Stimulated activated CD8-positive, alpha-beta memory T cell treated with anti-CD3 and anti-CD28 coated beads, Interleukin-4, amount 100 ng/mL, for 1 hour (primary cell): ENCODE measurements at places on chromosomes 4 and X.

DNA sequence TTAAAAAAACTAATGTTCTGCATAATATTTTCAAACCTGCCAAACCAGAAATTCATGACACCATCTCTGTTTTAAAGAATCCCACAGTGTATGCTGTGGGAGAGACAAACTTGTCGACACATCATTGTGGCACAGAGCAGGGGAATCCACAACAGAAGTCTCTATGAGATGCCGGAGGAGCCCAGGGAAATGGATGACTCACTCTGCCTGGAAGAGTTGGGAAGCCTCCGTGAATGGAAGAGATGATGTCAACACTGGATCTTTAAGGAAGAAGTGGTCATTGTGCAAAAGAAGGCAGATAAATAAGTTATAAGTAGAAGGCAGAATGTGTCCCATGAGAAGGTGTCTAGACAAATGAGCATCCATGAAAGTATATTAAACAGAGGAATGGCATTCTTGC is 595.1 kb downstream of the RAB28 start:
- no peak for DNase-seq

GRCh38 chrX:123771449-123772064 is 38.7 kb upstream of the THOC2 start:
- DNase-seq, result no peak

DNA sequence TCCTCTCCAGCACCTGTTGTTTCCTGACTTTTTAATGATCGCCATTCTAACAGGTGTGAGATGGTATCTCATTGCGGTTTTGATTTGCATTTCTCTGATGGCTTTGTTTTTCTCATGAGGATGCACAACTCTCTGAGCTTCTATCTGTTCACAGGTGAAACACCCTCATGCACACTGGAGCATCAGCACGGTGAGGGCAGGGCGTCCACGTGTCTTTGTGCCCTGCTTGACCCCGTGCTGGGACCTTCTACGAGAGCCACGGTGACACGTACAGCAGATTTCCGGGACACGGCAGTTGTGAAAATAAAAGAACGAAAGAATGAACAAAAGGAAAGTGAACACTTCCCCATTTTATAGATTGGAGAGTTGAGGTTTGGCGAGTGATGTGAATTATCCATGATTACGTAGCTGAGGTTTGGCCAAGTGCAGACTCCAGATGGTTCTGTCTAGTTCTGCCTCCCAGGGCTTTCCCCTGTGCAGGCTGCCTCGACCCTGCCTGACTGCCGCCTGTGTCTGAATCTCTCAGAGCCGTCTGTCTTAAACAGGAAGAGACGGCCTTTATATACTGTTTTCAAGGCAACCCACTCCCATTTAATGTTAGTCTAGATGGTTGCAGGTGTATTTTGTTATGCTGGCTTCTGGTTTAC is 67.8 kb upstream of the SORBS2 start:
- no peak for DNase-seq

DNA sequence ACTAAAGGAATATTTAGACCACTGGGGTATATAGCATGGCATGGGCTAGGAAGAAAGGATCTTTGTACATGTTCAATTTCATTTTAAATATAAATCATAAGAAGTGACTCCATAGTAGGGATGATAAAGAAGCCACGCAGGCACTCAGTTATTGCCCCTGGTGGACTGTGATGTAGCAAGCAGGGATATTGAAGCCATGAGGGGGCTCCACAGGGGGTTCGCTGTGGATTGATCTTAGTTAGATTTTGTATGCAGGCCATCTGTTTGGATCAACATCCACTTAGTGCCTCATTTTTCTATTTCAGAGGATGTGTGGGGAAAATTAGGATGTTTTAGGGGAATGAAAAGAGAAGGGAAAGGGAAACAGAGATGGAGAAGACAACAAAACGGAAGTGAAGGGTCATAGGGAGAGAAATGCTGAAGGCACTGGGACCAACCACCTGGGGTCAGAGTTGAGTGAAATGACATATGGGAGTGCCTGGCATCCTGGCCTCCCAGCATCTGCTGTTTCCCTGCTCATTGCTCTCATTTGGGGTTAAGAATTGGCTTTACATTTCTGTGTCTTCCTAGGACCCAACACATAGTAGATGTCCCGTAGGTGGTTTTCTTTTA is 11.2 kb upstream of the FREM3 start:
- no peak for DNase-seq

- DNase-seq, result no peak
These were observed 424 bp downstream of the SATL1 start for GRCh38 chrX:85243155-85243554.

- no peak for DNase-seq
These were observed 112.8 kb upstream of the ATXN3L start for GRCh38 chrX:13432414-13433297.

- no peak for DNase-seq
These were observed 5.3 kb upstream of the APELA start for GRCh38 chr4:164871673-164872072.

DNA sequence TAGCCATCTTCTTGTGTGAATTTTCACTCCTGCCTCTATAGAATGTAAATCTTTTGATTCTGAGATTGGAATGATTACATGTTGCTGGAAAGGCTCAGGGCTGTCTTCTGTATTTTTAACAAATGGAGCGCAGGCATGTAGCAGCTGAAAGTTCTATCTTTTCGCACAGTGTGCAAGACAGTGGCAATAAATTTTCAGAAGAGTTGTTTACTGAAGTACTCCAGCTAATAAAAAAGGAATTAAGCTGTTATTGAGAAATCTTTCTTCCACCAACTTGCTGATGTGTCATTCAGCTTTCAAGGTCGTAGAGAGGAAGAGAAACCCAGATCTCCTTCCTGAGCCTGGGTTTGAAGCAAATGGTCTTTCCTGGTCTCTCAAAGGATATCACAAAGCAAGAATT is 122.0 kb upstream of the PUDP start:
- no peak for DNase-seq

DNA sequence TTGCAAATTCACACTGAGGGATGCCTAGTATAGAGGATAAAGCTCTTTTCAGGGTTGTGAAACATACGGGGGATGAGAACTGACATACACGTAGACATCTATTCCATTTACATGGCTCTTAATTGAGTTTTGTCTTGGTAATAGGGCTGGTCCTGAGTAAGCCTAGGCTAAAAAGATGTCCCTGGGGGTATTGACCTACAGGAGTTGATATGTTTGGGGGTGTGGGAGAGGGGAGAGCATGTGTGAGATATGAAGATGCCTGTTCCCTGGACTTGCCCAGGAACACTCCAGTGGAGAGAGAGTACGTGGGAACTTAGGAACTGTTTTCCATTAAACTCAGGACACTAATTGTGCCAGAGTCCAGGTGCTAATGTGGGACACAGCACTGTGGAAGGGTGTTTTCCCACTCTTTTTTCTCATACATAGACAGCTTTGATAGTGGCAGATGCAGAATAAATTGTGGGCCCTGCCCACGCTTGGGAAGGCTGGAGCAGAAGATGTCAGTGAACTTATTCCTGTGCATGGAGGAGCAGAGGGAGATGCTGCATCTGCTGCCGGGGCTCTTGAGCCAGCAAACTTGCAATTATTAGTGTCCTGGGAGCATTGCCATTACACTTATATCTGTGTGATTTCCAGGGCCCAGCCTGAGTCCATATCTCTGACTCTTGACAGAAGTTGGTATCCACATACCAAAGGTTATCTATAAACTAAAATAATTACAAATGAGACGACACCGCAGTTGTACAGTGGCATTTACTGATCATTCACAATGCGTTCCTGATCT is 20.7 kb downstream of the SYNPO2 start:
- DNase-seq, result no peak

DNA sequence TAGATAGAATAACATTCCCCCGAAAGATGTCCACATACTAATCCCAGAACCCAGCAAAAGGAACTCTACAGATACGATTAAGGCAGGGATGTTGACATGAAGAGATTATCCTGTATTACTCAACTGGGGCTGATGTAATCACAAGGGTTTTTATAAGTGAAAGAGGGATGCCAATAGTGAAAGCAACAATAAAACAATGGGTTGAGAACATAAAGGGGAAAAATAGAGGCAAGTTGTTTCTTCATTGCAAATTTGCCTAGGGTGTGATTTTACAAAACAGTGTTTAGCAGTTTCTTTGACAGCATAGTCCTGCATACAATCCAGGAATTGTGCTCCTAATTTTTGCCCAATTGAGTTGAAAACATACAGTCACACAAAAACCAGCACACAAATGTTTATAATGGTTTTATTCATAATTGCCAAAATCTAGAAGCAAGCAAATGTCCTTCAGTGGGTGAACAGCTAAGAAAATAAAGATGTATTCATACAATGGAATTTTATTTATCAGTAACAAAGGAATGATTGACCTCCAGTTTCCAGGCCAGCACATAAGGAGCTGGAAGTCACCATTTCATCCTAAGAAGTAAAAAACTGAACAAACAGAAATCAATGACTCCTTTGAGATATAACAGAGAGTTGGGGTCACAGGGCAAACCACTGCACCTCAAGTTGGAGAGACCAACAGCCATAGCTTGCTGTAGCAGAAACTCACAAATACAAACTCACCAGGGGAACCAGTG is 107.2 kb downstream of the CENPC start:
- no peak for DNase-seq

GRCh38 chrX:48934581-48935300 is 15.9 kb upstream of the PIM2 start:
- no peak for DNase-seq

DNA sequence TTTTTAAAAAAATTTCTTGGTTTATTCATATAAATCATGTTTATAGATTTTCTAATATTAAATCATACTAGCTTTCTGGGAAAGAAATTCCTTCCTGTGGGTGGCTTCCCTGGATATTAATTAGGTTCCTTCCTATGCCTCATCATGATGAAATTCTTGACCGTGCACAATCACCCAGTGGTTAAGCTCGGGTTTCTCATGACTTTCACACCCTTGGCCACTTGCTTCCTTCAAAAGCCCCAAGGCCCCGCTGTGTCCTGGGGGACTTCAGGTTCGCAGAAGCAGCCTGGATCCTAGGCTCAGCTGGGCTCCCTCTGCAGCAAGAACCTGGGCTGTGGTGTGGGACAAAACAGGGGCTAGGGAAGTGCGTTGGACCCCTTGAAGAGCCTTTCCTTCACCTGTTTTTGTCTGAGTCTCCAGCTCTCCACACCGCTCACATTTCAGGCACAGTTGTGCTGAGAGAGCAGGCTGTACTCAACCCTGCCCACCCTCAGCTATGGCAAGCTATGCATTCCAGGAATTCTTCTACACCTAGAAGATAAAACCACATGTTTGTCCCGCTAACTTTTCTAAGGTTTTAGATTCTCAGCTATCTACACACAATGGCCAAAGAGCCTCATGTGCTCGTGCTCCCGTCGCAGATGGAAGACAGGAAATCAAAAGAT is 48.9 kb upstream of the TMSB15B start:
- no peak for DNase-seq

- no peak for DNase-seq
These were observed 16.1 kb upstream of the ATP8A1 start for GRCh38 chr4:42673082-42673425.

GRCh38 chr4:125547836-125548235 is 233.1 kb downstream of the FAT4 start:
- no peak for DNase-seq

GRCh38 chrX:125319646-125320521 is at the start of gene TEX13C:
Gene TEX13C (plus strand): TSS chrX:125319871. CDS start chrX:125320120, 249 bp downstream.
- DNase-seq, result no peak

GRCh38 chr4:102574317-102574716 is 73.2 kb downstream of the NFKB1 start:
- DNase-seq, result no peak

GRCh38 chr4:105547769-105548168 is 4.7 kb upstream of the ARHGEF38 start:
- no peak for DNase-seq

GRCh38 chr4:89403826-89404225 is 96.2 kb upstream of the GPRIN3 start:
- DNase-seq, result no peak

DNA sequence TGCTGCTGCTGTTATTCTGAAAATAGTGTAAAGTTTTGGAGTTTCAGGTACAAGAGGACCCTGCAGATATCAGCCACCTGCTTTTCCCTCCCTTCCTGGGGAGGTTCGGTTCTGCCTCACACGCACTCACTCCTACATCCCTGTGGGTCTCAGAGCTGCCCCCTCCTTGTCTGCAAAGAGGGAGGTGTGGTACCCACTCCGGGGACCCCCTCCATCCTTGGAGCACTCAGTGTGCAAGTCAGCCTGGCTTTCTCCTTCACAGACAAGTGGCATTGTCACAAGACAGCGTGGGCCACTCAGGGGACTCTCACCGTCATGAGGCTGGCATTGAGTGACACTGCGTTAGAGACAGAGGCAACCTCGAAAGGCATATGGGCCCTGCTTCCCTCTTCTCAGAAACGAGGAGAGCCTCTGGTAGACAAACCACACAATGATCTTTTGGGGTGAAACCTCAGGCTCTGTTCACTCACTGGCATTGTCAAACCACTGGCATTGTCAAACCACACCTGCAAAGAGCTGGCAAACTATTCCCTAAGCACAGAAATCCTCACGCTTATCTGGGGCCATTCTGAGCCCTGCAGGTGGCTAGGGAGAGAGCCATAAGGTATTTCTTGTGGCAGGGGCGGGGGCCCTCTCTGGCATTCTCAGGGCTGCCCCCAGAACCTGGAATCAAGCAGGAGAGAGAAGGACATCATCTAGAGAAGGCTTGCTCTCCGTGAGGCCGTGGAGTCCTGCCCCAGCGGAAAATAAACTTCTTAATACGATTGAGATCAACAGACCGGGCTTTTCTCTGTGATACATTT is 285.0 kb downstream of the SHOX start:
- DNase-seq, result no peak
